Muscle of arm (tissue), 14 donors: ENCODE measurements at places on chromosomes 2 and 18.

DNA sequence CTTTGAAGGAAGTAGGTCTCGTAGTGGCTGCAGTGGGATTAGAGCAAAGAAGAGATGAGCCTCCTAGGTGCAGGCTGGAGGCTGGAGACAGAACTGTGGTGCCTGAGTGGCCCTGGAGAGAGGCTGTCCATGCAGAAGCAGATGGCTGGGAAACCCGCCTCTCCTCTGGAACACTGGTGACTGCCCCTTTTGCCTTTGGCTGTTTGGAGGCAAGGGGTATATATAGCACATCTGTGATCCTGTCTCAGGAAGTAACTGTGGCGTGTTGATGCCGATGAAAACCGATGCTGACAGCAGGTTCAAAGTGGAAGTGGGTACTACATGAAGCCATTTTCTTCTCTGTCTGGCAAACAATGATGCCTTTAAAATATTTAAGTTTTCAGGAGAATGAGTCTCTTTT lies 43.5 kb downstream of the SLC9A2 start:
- no peak for DNase-seq

DNA sequence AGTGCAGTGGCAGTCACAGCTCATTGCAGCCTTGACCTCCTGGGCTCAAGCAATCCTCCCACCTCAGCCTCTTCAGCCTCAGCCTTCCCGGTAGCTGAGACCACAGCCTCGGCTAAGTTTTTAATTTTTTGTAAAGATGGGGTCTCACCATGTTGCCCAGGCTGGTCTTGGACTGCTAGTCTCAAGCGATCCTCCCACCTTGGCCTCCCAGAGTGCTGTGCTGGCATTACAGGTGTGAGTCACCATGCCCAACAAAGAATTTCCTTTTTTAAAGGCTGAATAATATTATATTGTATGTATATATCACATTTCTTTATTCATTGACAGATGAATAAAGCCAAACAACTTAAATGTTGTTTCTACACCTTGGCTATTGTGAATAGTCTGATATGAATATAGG lies 42.5 kb downstream of the MOB4 start:
- DNase-seq: no peak

GRCh38 chr2:69309351-69310110 lies 77.5 kb downstream of the GFPT1 start:
- DNase-seq: peak; percentile 94

DNA sequence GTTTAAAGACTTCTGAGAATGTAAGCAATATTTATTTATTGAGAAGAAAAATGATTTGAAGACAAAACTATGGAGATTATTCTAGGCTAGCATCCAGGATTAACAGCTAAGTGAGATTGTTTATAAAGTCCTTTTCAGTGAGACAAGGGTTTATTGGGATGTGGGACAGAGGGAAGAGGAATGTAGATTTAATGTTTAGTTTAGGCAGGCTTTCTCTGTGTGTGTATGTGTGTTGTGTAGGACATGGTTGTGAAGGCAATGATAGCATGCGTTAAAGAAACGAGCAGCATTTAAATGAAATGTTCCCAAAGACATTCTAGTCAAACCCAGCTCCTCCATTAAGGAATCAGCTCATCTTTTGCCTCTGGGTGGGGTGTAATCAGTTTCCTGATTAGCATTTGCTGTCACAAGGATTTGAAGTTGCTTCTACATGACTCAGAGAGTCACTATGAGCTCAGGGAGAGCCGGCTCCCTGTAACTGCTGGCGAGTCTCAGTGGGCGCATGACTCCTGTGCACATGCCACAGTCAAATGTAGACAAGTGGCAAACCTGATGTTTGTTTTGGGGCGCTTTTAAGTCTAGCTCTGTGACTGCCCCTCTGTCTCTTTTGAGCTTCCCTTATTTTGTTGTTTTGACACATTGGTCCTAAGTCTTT lies 442.2 kb upstream of the CELF4 start:
- no peak for DNase-seq

GRCh38 chr2:25524507-25524906 lies 148.9 kb downstream of the DTNB start:
- DNase-seq: no peak

GRCh38 chr18:567122-567521 lies 13.1 kb upstream of the CETN1 start:
- DNase-seq: peak; percentile 65

- DNase-seq: no peak
Measured at GRCh38 chr2:230942371-230942770, 17.3 kb upstream of the GPR55 start.

- no peak for DNase-seq
Measured at GRCh38 chr2:175167076-175167791, 769 bp downstream of the ATF2 start.

DNA sequence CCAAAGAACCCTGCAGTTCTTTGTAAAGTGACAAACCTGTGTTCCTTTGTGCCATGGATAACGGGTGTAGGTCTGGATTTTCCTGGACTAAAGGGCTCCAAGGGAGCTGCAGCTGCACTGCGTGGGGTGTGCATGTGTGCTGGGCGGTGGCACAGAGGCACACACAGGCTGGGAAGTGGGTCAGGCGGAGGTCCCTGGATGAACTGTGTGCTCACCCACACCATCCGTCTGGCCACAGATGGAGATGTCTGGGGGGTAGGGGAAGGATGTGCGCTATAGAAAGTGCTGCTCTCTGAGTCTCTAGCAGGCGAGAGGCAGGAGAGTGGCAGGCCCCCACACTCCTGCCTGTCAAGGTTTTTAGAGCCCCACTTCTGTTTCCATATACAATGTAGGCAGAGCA lies 137.2 kb downstream of the LOXHD1 start:
- DNase-seq: no peak

GRCh38 chr18:1370552-1370951 lies 465.9 kb downstream of the ADCYAP1 start:
- DNase-seq: no peak

GRCh38 chr2:154698296-154698720 lies at the start of gene KCNJ3:
KCNJ3 (plus strand) TSS chr2:154698695; CDS start chr2:154698776, 81 bp downstream.
- no peak for DNase-seq

DNA sequence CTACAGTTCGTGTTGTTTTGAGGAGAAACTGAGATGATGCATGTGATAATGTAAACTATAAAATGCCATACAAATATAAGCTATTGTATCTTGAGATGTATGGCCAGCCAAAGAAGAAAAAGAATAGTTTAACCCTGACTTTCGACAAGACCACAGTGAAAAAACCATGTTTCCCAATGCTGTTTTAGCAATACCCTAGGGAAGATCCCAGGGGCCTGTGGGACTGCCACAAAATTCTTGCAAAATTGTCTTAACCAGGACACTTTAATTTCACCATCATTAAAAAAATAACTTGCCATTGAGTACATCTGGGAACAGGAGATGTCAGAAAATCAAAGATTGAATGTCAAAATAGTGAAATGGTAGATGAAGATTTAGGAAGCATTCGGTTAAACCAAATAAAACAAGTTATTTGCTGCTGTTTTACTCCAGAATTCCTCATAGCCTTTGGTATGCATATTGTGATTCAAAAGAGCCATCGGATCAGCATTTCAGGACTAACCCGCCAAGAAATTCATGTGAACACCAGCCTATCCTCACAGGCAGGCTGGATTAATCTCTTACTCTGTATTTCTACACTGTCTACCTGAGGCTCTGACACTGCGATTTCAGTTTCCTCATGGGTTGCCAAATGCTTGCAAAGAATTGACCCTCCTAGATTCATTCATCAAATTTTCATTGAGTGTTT lies 49.0 kb upstream of the SP3 start:
- DNase-seq: no peak

GRCh38 chr2:15142069-15142689 lies 419.0 kb downstream of the NBAS start:
- no peak for DNase-seq

- DNase-seq: peak; percentile 87
Measured at GRCh38 chr2:28391564-28392296, 928 bp upstream of the FOSL2 start.

DNA sequence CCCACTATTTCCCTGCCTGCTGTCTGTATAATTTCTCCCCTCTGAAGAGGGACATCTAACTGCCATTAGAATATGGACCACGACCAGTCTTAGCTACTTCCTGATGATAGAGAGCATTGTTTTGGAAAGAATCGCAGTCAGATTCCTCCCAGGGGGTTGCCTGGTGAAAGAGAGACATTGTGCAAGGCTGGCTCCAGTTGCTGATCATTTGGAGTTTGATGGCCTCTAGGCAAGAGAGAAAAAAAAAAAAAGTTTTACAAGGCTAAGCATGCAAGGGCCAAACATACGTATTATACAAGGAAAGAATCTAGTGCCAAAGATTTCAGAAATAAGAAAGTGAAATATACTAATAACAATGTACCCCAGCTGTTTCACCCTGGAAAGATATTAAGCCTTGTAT lies 182.2 kb downstream of the CMPK2 start:
- DNase-seq: no peak

- DNase-seq: peak; percentile 65
Measured at GRCh38 chr2:204486805-204487204, 58.5 kb upstream of the PARD3B start.

DNA sequence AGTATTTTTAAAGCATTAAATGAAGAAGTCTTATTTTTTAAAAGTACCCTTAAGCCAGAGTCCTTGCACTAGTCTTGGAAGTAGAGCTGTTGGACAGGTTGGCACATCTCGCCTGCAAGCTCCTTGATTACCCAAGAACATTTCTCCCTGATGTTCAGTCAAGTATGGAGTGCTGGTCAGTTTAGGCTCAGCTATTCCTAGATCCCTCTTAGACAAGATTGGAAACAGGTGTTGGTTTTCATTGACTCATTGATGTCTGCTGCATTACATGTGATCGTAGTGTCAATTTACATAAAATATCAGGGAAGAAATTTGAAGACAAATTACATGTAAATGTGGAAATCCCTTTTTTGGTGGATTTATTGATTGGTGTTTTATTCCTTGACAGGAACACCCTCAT lies 170.4 kb downstream of the ZNF407 start:
- DNase-seq: no peak

DNA sequence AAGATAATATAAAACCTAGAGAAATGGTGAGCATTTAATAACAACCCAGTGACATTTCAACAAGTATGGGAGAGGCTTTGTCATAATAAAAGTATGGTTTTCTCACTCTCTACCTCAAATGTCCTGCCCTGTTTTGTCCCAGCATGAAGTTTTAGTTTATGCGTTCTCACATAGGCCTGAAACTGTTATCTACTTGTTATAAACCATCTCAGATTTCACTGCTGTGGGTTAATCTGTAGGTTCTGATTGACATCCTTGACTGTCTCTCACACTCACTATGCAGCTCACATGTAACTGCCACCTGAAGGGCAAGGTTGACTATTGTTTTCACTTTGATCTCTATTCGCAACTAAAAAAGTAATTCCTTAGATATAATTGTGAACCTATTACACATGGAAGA lies 44.9 kb downstream of the ZEB2 start:
- DNase-seq: no peak

DNA sequence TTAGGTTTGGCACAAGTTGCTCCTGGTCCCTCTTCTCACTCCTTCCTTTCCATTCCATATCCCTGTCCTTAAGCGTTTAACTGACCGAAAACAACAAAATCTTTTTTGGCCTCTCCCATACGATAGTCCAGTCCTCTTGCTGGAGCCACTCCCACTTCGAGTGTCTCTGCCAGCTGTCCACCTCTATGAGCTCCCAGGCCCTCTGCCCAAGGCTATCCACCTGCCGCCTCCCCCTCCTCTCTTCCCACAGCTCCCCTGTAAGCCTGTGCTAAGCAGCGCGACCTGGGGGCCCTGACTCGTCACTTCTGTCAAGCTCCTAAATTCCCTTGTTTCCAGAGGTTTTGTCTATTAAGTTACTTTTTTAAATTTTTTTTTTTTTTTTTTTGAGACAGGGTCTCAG lies 47.0 kb upstream of the FOSL2 start:
- DNase-seq: no peak

DNA sequence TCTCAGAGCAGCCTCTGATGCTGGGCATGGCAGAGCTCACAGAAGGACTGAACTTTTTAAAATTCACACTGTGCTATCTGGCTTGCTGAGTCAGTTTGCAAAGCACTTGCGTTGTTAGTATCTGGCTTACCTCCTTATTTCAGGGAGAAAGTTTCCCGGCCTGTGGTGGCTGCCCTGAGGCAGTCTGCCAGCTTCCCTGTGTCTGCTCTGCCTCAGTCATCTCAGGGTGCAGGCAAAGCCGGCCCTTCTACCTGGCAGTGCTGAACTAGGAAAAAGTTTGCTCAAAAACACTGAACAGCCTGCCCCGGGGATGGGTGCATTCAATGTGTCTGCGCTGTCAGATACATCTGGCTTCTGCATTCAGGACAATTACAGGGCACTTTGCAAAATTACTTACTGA lies 90.2 kb upstream of the UXS1 start:
- no peak for DNase-seq

GRCh38 chr18:55272510-55273243 lies 313.4 kb upstream of the CCDC68 start:
- no peak for DNase-seq

DNA sequence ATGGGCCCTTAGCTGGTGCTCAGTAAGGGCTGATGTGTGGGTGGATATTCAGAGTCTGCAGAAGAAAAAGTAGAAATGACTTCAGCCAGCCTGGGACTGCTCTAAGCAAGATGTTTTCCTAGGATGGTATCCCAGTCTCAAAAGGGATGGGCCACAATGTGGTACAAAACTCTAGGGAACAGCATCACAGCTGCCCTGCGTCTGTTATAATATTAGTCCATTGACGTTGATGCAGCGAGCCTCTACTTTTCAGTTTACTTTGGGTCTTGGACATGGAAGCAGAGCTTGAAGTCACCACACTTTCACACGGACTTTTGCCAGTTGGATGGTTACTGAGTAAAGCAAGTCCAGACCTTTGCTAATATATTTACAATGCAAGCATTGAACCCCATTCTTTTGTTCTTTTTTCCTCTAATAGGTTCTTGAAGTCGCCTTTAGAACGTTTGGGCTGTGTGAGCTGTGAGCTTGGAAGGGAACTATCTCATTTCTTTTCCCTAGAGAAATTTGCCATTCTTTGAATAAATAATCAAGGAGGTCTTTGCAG lies 105.7 kb downstream of the RDH14 start:
- no peak for DNase-seq

GRCh38 chr2:12287220-12287751 lies 429.4 kb upstream of the TRIB2 start:
- DNase-seq: no peak

DNA sequence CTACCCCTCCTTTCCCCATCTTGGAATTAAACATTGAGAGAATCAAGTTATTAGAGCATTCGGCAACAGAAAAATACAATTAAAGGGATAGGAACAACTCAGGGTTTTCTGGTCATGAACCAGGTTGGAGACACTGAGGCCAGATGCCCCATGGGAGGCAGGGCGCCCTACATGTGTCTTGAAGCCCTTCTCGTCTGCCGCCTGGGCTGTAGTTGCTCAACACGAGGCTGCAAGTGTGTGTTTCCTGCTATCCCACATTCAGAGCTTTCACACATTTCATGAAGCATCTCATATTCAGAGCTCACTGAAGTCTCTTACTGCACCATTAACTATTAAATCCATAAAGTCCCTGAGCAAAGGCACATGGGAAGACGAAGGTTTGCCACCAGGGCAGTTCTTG lies 28.8 kb downstream of the TTC39C start:
- DNase-seq: no peak

- no peak for DNase-seq
Measured at GRCh38 chr2:72806280-72806945, 19.4 kb downstream of the EXOC6B start.

- no peak for DNase-seq
Measured at GRCh38 chr2:205484215-205484614, 198.1 kb upstream of the NRP2 start.

- DNase-seq: no peak
Measured at GRCh38 chr18:52615943-52616342, 275.9 kb downstream of the DCC start.
